ENCODE measurements at places on chromosomes 3 and 15. TPM values are rescaled to one million over a fixed set of nuclear protein-coding genes. Genes with fewer than 3 reads are reported as not detected.

ACP3 gene
- total RNA-seq: not detected

FAM81A gene
- total RNA-seq: 0.09 TPM

- DNase-seq: no peak
Observed at GRCh38 chr15:31216215-31216911, 110.3 kb upstream of the KLF13 start.

TGFBR2 gene
- 74.1 TPM for total RNA-seq

CLEC3B gene
- total RNA-seq: not detected

DNA sequence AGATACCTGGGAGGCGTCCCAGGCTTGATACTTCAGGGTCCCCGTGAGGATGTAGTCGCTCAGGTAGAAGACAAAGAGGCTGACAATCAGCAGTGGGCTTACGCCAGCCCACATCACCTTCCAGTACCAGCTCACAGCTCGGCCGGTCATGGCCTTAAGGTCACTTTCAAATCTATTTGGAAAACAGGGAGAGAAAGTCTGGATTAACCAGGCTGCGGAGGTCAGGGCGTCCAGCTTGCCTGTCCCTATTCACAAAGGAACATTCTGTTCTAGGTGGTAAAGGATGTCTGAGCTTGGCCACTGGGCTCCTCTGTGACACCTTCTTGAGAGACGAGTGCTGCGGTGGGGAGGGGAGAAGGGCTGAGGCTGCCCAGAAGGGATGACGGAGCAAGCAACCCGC lies 36.5 kb downstream of the SLC6A20 start:
- DNase-seq: no peak

DNA sequence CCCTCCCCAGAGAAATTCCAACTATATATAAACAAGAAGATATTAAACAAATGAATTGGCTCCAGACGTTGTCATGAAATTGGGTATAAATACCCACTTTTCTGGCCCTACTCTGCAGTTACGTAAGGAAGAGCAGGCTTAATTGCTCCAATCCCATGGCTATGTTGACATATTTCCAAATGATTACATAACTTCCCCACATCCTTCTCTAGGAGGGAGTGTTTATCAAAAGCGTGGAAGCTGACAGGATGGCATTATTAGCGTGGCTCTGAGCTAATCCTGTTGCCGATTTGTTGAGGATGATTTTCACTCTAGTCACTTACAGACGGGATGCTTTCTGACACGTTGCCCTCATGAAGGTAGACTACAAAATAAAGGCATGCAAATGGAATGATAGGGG lies 347.5 kb upstream of the TMCO5A start:
- DNase-seq: no peak

FBXO22 gene
- total RNA-seq: 104 TPM

DNA sequence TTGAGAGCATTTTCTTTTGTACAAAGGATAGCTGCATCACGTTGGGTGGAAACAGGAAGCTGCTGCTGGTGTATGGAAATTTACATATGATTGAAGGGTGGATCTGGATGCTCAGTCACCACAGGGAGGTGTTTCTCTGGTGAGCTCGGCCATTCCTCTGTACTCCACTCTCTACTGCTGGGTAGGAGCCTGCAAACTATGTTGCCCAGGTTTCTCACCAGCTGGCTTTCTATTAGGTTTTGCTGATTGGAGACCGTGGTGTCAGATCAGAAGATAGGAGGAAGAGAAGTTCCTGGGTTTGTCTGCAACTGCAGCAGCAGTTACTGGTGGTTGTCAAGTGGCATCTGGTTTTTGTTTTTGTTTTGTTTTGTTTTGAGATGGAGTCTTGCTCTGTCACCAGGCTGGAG lies 61.7 kb downstream of the TAMM41 start:
- no peak for DNase-seq

GRCh38 chr15:58760385-58761009 lies 10.6 kb upstream of the MINDY2 start:
- DNase-seq: no peak

DNA sequence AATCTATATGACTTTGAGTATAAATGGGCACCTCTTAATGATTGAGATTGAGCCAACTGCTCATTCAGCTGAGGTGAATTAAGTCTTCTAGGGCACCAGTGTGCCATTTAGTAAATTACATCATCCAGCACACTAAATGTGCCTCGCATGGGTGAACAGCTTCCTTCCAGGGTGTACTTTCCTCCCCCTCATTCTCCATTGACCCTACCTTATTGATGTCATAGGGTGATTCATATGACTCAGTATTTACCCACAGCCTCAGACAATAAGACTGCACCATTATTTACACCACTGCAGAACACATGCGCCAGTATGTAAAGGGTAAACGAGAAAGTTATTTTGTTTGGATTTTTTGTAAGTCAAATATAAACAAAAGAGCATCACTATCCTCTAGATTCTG lies 185.2 kb upstream of the ARL6 start:
- DNase-seq: no peak

TMEM41A gene
- 26.6 TPM for total RNA-seq

DNA sequence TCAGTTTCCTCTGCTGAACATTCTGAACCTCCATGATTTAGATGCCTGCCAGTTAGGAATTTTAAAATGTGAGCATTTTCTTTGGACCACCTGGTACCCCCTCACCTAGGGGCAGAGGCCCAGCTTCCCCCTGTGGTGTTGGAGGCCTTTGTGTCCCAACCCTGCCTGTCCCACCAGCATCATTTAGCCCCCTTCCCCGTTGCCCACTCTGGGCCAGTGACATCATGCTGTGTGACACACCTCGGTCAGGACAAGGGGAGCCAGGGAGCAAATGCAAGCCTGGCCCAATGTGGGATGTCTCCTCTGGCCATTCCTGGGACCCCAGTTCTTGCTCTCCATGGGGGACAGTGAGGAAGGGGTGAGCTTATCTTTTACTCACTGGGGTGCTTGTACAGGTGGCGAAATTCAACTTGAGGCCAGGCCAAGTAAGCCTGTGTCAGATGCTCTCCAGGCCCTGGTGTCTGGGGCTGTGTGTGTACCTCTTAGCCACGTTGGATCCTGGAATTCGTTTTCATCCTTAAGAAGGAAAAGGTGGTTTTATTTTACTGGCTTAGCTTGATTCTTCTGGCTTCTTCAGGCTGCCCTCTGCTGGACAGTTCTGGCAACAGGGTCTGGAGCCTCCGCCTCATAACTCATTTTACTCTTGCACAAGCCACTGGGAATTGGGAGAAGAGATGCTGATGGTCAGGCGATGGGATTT lies 49.7 kb upstream of the MYZAP start:
- DNase-seq: peak; percentile 43

DNA sequence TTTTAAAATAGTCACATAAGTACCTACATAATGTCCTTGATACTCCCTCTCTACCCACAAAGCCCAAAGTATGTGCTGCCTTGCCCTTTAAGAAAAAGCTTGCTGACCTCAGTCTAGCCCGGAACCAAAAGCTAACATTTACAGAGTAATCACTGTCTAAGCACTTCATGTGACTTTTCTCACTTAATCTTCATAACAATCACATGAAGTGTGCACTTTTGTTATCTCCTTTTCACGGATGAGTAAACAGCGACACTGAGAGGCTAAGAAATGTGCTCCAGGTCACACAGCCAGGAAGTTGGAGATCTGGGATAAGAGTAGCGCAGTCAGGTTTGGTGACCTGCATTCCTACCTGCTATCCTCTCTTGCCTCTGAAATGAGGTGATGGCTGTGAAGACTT lies 194.0 kb downstream of the ITPR1 start:
- no peak for DNase-seq

GRCh38 chr3:172142051-172142863 lies 102.9 kb downstream of the FNDC3B start:
- no peak for DNase-seq

NOX5 gene
- 0.23 TPM for total RNA-seq

DNA sequence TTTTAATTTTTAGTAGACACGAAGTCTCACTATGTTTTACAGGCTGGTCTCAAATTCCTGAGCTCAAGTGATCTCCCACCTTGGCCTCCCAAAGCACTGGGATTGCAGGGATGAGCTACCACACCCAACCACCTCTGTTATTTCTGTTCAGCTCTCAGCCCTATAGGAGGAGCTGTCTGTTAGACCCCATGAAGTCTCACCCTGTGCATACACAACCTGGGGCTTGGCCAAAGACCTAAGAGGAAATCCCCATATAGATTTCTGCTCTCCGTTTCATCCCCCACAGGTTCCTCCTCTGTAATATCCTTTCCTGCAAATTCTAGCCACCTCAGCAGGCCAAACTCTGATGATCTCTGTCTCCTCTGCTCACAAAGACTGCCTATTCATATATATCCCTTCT lies 56.6 kb upstream of the CTDSPL2 start:
- DNase-seq: no peak

DNA sequence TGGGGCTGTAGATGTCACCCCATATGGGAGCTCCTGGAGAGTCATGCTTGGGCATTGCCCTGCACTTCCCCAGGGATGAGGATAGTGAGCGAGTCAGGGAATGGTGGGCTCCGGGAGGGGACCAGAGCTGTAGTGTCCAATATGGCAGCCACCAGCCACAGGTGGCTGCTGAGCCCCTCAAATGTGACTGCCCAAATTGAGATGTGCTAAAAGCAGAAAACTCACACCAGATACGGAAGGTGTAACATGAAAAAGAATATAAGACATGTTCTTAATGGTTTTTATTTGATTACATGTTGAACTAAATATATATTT lies 31.7 kb downstream of the GRIP2 start:
- DNase-seq: no peak

DNA sequence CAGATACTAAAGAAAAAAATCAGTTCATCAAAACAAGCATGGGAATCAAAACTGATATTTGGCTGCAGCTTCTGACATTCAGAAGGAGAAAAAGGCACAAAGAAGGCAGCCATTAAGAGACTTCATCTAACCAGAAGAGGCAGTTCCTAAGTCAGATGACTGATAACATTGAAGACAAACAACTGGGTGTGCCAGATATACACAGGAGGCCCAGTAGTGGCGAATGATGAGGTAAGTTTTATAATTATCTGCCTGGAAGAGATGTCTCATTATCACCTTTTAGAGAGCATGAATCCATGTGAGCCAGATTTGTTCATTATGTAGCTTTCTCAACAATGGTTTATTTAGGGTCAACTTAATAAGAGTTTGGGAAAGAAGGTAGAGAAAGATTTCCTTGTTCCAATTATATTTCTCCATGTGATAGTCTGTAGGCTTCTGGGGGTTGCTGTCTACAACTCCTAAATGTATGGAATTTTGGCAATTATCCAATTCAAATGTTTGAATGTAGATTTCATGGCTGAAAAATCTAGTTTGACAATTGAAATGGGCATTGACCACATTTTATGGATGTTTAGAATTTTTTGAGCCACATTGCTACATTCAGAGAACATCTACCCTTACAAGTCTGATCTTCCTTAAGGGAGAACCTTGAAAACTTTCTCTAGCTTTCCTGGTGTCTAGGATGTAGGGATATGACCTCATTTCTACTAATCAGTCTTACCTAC lies 50.4 kb upstream of the RASGRF1 start:
- DNase-seq: no peak

EPHA3 gene
- total RNA-seq: 0.72 TPM

DNA sequence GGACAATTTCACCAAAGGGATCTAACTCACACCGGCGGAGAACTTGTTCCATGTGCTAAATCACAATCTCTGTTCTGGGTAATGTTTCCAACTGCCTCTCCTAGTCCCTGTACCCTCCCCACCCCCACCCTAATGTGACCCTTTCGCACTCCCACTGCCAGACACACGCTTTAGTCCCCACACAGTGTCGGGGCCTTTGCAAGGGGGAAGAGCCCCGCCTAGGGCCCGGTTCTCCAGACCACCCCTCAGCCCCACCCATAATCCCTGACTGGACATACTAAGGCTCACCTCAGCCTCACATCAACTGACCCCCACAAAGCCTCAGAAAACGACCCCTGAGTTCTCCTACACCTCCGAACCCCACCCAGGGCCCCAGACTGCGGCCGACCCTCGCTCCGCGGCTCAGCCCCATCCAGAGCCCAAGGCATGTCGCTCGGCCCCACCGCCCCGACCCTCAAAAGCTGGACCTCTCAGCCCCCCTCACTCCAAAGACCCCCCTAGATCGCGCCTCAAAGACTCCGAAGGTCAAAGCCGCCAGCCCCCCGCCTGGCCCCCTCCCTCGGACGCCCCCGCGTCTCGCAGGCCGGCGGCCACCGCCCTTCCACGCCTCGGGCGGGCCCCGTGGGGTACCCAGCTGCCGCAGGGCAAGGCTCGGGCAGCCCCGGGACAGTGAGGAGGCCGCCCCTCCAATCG lies 72.0 kb upstream of the MAP4 start:
- no peak for DNase-seq

DNA sequence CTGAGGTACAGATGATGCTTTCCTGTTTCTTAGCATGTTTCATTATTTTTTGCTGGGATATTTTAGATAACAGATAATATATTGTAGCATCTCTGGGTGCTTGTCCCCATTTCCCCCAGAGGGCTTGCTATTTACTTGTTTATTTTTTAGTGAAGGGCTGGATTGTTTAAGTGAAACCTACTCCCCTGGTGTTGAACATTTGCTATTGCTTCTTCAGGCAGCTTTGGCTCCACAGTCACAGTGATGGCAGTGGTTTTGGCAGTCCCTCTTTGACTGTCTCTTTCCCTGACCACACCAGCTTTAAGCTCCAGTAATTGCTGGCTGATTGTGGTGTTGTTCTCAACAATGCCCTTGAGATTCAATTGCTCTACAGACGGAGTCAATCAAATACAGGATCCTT lies 128.9 kb downstream of the KLF13 start:
- DNase-seq: no peak

PRSS50 gene
- not detected for total RNA-seq

UCN2 gene
- total RNA-seq: 0.21 TPM

KLHL40 gene
- not detected for total RNA-seq

- DNase-seq: no peak
Observed at GRCh38 chr3:130976706-130977105, 49.9 kb downstream of the ASTE1 start.

DNA sequence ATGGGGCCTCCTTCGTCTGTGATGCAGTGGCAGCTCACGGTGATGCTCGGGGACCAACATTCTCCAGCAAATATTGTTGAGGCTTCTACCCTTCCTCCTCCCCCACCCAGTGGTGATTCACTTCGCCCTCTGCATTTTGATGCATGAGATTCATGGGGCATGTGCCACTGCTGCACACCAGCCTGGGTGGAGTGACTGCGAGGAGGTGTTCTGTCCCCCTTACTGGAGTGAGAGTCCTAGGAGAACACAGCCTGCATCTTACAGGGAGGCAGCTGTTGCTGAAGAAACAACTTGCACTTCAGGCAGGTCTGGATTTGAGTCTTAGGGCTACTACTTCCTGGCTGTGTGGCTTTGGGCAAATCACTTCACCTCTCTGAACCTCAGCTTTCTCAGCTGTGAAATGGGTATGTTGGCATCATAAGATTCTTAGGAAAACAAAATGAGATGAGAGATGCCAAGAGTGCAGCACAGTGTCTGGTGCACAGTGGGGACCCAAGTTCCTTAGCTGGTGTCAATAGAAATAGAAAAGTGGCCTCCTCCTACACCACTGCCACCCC lies 10.2 kb upstream of the SKOR1 start:
- no peak for DNase-seq

CERS3 gene
- 0.74 TPM for total RNA-seq

Measured in activated naive CD4-positive, alpha-beta T cell treated with anti-CD3 and anti-CD28 coated beads, Interleukin-2, amount 50 U/mL, for 72 hours (primary cell).